ENCODE measurements at places on chromosomes 7 and 10.

- no peak for DNase-seq
Observed at GRCh38 chr10:18421726-18422293, 229.6 kb downstream of the NSUN6 start.

DNA sequence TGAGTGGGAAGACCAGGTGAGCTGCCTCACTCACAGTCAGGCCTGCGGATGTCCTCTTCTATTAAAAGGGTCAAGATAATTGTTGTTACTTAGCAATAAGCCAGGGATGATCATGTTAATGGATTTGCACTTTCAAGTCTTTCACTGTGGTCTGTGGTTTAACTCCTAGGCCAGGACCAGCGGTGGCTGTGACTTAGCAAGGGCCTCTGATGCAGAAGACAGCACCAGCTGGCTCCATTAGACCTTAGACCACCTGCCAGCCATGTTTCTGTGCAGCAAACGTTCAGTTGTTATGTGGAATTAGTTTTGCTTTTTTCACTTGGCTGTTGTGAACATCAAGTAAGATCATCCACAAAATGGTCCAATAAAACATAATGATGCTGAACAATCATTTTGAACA lies 537.3 kb downstream of the TNS3 start:
- no peak for DNase-seq

DNA sequence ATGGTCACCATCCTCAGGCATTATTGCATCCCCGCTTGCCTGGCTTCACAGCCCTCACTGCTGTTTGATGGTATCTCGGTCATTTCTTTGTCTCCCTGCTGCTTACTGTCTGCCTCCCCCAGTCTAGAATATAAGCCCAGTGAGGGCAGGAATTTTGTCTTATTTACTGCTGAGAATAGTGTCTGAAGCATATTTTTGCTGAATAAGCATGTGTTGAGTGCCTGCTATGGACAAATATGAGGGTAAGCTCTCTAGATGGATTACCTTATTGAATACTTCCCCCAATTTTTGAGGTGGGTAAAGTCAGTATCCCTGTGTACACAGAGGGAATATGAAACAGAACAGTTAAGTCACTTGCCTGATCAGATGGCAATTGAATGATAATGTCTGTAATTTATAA lies 36.5 kb upstream of the CABCOCO1 start:
- no peak for DNase-seq

- no peak for DNase-seq
Observed at GRCh38 chr7:39429421-39429820, 136.8 kb upstream of the YAE1 start.

DNA sequence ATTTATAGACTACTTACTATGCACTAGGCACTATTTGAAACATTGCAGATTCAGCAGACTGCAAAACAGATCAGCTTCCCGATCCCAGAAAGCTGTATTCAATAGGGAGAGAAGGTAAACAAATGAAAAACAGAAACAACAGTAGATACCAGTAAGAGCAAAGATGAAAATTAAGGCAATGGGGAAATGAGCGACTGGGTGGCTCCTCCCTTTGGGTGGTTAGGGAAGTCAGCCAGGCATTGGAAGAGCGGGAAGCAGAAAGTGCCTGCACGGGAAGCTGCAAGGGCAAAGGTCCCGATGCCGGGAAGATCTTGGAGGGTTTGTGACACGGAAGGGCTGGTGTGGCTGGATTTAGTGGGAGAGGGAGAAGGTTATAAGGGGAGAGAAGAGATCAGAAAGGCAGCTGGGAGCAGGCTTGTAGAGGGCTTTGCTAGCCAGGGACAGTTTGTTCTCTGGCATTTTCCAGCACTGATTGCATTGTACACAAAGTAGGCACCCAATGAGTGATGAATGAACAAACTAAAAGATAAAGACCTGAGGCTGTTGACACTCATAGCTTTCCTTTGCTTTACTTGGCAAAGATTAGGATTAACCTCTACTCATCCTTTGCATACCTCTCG lies 67.8 kb downstream of the NAMPT start:
- peak; percentile 65 for DNase-seq

GRCh38 chr7:19051767-19052375 lies 65.6 kb downstream of the TWIST1 start:
- DNase-seq: peak; percentile 62

- DNase-seq: no peak
Observed at GRCh38 chr10:75014516-75015230, 96.8 kb upstream of the SAMD8 start.

DNA sequence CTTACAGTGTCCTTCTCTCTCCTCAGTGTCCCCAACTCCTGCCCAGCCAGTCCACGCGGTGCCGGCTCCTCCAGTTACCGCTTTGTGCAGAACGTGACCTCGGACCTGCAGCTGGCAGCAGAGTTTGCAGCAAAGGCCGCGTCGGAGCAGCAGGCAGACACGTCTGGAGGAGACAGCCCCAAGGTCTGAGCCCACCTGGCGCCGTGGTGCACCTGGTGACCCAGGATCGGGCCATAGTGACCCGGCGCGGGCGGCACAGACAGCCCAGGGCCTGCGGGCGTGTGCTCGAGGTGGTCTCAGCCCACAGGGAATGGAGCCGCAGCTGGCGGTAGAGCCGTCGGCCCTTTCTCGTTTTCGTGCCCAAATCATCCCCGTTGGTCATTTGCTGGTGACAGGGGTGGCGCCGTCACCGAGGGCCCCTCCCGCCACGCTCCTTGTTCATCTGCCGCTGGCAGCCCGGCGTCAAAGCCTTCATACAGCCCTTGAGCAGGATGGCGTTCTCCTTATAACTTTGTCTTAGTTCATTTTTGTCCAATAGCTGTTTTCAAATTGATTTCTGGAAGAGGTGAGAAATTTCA lies 20.9 kb upstream of the AP5Z1 start:
- no peak for DNase-seq

GRCh38 chr10:47020471-47020870 lies 109.2 kb downstream of the PTPN20 start:
- DNase-seq: peak; percentile 93

- no peak for DNase-seq
Observed at GRCh38 chr10:110821508-110821907, 50.2 kb upstream of the PDCD4 start.

DNA sequence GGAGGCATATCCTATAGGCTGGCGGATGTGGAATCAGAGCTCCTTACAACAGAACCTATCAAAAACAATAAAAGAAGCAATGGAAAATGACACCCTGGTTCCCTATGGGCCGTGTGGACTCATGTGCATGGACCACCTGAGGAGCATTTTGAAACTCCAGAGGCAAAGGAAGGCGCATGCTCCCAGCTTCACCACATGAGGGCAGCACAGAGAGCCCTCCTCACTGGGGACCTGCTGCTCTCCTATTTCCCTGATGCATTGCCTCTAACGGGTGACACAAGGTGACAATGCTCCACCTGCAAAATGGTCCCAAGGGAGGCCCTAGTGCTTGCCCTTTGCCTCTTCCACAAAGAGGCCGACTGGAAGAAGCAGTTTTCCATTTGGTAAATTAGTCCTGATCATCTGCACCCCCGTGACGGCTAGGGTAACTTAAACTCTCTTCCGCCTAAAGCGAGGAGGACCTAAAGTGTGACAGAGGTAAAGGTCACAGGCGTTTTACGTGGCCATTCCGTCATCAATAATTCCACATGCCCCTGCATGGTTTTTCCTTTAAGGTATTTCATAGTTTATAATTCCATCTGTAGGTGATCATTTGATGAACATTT lies 67.7 kb downstream of the GPAM start:
- DNase-seq: peak; percentile 64

GRCh38 chr10:69716711-69717560 lies 84.8 kb upstream of the COL13A1 start:
- DNase-seq: peak; percentile 67

DNA sequence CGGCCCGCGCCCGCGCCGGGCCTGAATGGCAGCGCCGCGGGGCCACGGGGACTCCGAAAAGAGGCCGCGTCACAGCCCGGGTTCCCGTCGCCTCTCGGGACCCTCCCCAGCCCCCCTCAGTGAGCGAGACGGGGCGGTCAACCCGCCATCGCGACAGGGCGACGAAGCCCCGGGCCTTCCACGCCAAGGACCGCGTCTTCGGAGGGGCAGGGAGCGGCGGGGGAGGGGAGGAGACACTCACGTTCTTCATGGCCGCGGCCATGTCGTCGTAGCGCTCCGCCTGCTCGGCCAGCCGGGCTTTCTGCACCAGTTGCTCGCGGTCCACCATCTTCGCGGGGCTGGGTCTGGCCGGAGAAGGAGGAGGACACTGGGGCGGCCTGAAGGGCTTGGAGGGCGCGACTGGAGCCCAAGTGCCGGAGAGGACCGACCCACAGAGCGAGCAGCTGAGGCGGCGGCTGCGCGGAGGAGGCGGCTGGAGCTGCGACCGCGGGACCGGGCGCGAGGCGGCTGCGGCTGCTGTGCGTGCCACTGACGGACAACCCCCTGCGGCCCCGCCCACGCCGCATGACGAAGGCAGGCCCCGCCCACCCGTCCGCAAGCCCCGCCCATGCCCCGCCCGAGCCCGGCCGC lies at the start of gene YWHAG:
YWHAG (minus strand) TSS at position 511 of the 630 bp plus-strand sequence; CDS start at position 328, 183 bp downstream.
- peak; percentile 98 for DNase-seq

DNA sequence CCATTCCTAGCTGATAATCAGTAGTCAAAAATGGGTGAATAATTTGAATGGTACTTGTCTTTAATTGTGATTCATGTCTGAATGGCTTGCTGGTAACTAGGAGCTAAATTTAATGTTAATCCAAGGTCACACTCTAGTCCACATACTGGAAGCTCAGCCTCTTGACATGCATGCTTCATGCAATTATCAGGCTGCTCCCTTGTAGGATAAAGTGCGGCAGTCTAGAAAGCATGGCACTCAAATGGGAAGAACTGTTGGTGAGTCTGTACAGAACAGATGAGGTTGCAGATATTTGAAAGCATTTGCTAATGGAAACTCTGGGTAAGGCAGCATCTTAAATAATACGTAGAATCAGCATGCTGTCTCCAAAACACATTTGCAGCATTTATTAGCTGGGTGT lies 499.4 kb downstream of the AUTS2 start:
- DNase-seq: no peak

- peak; percentile 14 for DNase-seq
Observed at GRCh38 chr10:963655-964054, 24.6 kb upstream of the GTPBP4 start.

DNA sequence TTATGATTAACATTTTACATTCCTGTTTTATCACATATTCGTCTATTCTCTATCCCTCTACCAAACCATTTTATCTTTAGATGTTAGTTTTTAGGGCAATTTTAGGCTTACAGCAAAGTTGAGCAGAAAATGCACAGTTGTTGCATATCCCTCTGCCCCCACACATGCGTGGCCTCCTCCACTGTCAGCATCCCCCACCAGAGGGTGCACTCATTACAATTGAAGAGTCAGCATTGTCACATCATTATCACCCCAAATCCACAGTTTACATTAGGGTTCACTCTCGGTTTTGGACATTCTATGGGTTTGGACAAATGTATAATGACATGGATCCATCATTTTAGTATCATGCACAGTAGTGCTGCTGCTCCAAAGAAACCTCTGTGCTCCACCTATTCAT lies 86.4 kb downstream of the WDR37 start:
- no peak for DNase-seq

DNA sequence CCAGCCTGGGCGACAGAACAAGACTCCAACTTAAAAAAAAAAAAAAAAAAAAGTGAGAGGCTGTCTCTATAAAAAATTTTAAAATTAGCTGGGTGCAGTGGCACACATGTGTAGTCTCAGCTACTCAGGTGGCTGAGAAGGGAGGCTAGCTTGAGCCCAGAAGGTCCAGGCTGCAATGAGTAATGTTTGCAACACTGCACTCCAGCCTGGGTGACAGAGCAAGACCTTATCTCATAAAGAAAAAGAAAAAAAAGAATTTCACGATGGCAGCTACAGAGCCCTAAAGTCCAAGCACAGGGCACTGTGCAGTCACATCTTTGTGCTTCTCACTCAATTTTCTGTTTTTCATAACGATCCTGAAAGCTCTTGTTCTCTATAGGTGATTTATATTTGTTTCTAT lies 209.5 kb upstream of the KCTD7 start:
- peak; percentile 7 for DNase-seq

GRCh38 chr7:138158739-138159528 lies 82.7 kb downstream of the AKR1D1 start:
- DNase-seq: no peak

DNA sequence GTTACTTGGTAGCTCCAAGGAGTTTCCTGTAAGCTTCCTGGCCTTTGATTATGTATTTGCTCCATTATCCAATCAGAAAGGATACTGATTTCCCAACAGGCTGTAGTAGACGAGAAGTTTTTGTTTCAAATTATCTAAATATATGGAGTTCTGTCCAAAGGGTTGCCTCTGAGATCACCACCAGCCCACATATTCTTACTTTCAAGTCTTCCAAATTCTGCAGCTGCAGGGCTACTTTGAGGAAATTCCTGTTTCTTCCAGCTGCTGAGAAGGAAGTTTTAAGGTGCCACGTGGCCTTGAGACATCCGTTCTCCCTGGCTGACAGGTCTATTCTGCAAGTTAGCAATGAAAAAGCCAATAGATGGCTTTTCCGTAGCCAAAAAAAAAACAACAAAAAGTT lies 286.0 kb downstream of the TWIST1 start:
- DNase-seq: no peak

DNA sequence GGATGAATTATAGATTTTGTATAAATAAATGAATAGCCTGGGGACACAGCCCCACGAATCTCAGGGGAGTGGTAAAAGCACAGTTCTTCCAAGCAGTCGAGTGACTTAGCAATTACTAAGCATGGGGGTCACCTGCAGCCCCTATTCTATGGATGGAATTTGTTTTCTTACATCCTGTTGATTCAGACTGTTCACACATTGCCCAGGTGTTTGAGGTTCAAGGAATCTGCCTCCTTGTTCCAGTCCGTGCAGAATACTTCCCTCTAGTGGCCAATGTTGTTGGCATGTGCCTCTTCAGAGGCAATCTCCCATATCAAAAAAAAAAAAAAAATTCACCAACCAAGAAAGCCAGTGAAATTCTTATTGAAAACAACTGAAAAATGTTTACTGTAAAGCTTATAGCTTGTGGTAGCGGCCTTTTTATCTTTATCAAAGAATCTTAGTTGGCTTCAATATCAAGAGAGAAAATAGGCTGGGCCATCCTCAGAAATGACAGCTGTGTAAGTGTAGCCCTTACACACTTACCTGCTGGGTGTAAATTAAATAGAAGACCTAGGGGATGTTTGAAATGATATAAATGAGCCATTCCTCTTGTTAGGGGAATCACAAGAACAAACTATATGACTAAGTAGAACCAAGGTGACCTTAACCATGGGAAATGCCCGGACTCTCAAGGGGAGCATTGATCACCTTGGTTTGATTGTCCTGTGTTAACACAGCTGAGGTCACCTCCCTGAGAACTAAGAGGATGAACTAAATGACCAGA lies 7.8 kb downstream of the LIPM start:
- DNase-seq: peak; percentile 76

DNA sequence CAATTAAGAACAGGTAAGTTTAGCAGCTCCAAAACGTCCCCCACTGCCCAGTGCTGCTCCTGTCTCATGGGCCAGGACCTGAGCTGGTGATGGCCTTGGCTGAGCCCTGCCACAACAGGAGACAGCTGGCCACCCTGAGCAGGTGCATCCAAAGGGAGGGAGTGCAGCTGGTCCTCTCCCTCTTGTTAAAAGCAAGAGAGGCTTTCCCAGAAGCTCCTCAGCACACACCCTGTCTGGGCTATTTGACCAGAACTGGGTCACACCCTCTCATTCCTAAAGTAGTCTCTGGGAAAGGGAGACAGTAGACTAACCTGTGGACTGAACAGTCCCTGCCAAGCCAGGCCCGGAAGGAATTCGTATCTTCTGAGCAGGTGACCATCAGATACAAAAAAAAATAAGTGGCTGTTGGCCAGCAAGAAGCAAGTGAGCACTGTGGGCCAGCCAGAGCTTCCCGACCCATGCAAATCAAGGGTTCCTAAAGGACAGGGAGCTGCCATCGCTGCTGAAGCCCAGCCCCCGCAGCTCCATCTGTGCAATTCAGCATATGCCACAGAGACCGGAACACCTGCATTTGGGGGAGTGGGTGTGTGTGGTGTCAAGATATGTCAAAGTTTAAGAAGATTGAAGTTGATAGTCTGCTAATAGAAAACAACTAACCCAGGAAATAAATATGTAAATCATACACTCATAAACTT lies 2.1 kb upstream of the TMEM72 start:
- no peak for DNase-seq

Measured in GM23248 (cell line).